SJSA1 (cell line): ENCODE measurements at places on chromosomes 5 and 9. TPM values are rescaled to one million over a fixed set of nuclear protein-coding genes. Genes with fewer than 3 reads are reported as not detected.

Gene TMED9
- 141 and 148 TPM in 2 replicates for total RNA-seq

Gene ENTREP1
- total RNA-seq, result not detected in 2 replicates

Gene NR2F1-AS1
- total RNA-seq, result 6.0 and 9.2 TPM in 2 replicates

Gene TOR2A
- 5.3 and 11.4 TPM in 2 replicates for total RNA-seq

Gene SPAG8
- total RNA-seq, result 0.13 TPM in 1 of 2 replicates, not detected in the other

Gene SLCO6A1
- total RNA-seq, result not detected in 2 replicates

Gene GPR150
- total RNA-seq, result 0.18 TPM in 1 of 2 replicates, not detected in the other

Gene UBQLN1
- 66.4 and 107 TPM in 2 replicates for total RNA-seq

Gene CCDC192
- not detected in 2 replicates for total RNA-seq

Gene SLC36A3
- not detected in 2 replicates for total RNA-seq

Gene HSPA9
- 478 and 665 TPM in 2 replicates for total RNA-seq

Gene SEMA5A
- 9.1 and 15.9 TPM in 2 replicates for total RNA-seq

Gene PRRX2
- total RNA-seq, result 9.8 and 14.0 TPM in 2 replicates

Gene INSL4
- 0.81 TPM in 1 of 2 replicates, not detected in the other for total RNA-seq

Gene FCN2
- total RNA-seq, result not detected in 2 replicates

Gene WWC1
- 13.2 and 21.3 TPM in 2 replicates for total RNA-seq

Gene TRIM7
- 28.0 and 45.2 TPM in 2 replicates for total RNA-seq

Gene LRRC26
- not detected in 2 replicates for total RNA-seq

Gene TRAF2
- 11.3 and 17.1 TPM in 2 replicates for total RNA-seq

Gene IL33
- not detected in 2 replicates for total RNA-seq

Gene CDKN2A
- total RNA-seq, result 198 and 290 TPM in 2 replicates

Gene KCNV2
- not detected in 2 replicates for total RNA-seq

Gene SLC25A48
- not detected in 2 replicates for total RNA-seq

Gene CCL27
- total RNA-seq, result not detected in 2 replicates

Gene RANBP17
- 21.1 and 24.6 TPM in 2 replicates for total RNA-seq

Gene SLC6A18
- total RNA-seq, result not detected in 2 replicates

Gene SNX30
- 6.4 and 10.2 TPM in 2 replicates for total RNA-seq

Gene UNC5A
- not detected in 2 replicates for total RNA-seq

Gene UBAP2
- 5.2 and 10.7 TPM in 2 replicates for total RNA-seq

Gene GHR
- total RNA-seq, result 0.05 and 0.66 TPM in 2 replicates

Gene LIFR
- total RNA-seq, result 36.2 and 46.0 TPM in 2 replicates

Gene F12
- total RNA-seq, result 0.74 and 3.9 TPM in 2 replicates

Gene ZFP37
- 0.31 and 1.00 TPM in 2 replicates for total RNA-seq

Gene TAF11L5
- not detected in 2 replicates for total RNA-seq

Gene SLC45A2
- total RNA-seq, result not detected in 2 replicates

Gene SPINK5
- total RNA-seq, result not detected in 2 replicates

Gene DOCK2
- 1.5 and 3.5 TPM in 2 replicates for total RNA-seq

Gene LHX3
- total RNA-seq, result not detected in 2 replicates

Gene INSYN2B
- 1.1 and 3.8 TPM in 2 replicates for total RNA-seq

Gene GCNT4
- total RNA-seq, result 5.1 and 7.8 TPM in 2 replicates

Gene TRIM14
- 4.0 and 6.5 TPM in 2 replicates for total RNA-seq

Gene IL7R
- 86.6 and 90.1 TPM in 2 replicates for total RNA-seq

Gene IARS1
- 172 and 186 TPM in 2 replicates for total RNA-seq

Gene HTR1A
- total RNA-seq, result not detected in 2 replicates

Gene TMC1
- total RNA-seq, result 0.06 and 0.84 TPM in 2 replicates

Gene MSX2
- 1.4 and 3.0 TPM in 2 replicates for total RNA-seq

Gene FUBP3
- 43.3 and 52.3 TPM in 2 replicates for total RNA-seq

Gene SLC34A1
- total RNA-seq, result not detected in 2 replicates

Gene PAEP
- total RNA-seq, result not detected in 2 replicates

Gene RALGDS
- 8.6 and 11.4 TPM in 2 replicates for total RNA-seq

Gene ZNF879
- total RNA-seq, result not detected in 2 replicates

Gene LMBRD2
- total RNA-seq, result 15.3 and 21.1 TPM in 2 replicates

Gene ANGPTL2
- total RNA-seq, result 3.3 and 3.8 TPM in 2 replicates

Gene BTNL3
- total RNA-seq, result not detected in 2 replicates

Gene FOXI1
- total RNA-seq, result not detected in 2 replicates

Gene ECM2
- total RNA-seq, result 2.2 and 4.9 TPM in 2 replicates

Gene CERT1
- 16.1 and 16.7 TPM in 2 replicates for total RNA-seq

Gene CYSRT1
- total RNA-seq, result 0.24 TPM in 1 of 2 replicates, not detected in the other

Gene RABGAP1
- 27.8 and 55.6 TPM in 2 replicates for total RNA-seq
